NCI-H774 (cell line): ENCODE measurements at places on chromosomes 11 and 22.
A peak's percentile ranks its signal among the peaks of the same experiment; 100 is the strongest.

DNA sequence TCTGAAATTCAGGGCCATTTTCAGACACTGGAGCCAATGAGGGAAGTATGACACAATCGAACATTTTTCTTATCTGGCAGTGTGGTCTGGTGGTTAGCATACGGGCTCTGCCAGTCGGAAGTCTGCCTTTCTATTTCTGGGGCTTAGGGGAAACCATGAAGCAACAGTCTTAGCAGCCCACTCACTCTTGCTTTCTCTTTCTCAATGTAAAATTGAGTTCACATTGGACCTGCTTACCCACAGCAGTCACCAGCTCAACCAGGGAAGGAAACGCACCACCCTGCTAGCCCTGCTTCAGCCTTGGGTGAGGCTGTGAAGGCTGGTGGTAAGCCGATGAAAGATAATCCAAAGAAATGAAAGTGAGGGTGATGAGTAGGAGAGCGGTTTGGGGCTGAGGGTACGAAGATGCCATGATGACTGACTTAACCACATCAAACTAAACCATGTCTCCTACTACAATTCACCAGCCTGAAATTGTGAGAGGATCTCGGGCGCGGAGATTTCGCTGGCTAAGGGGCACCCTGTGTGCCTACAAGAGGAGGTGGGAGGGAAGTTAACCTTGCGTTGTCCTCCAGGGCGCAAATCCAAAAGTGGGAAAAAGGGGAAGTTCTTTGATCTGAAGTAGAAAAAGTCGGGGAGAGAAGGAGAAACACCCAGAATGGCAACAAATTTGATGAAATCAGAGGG is 2.0 kb upstream of the LMO2 start:
- DNase-seq = no peak

GRCh38 chr22:46087816-46088277 is 62.5 kb upstream of the PPARA start:
- peak; percentile 32 for DNase-seq

GRCh38 chr11:78855116-78855515 is 280.5 kb upstream of the NARS2 start:
- no peak for DNase-seq

DNA sequence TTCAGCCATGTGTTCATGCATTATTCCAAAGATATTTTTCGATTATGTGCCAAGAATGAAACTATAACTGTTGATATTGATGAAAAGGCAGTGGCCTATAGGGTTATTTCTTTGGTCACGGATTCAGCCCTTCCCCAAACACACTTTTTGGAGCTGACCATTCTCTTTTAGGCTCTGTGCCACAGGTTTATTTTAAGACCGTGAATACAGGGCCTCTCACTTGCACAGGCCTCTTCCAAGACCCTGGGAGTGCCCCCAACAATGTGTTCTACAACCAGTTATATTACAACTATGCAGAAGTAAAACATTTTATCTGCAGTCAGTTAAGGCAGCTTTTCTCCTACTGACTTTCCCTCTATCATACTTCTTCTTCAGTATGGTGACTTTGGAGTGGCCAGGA is 104.6 kb downstream of the ALX4 start:
- DNase-seq = no peak

- no peak for DNase-seq
These were observed 229.0 kb downstream of the BLID start for GRCh38 chr11:121886996-121887395.

- DNase-seq = no peak
These were observed 3.6 kb downstream of the PIK3IP1 start for GRCh38 chr22:31288496-31289240.

DNA sequence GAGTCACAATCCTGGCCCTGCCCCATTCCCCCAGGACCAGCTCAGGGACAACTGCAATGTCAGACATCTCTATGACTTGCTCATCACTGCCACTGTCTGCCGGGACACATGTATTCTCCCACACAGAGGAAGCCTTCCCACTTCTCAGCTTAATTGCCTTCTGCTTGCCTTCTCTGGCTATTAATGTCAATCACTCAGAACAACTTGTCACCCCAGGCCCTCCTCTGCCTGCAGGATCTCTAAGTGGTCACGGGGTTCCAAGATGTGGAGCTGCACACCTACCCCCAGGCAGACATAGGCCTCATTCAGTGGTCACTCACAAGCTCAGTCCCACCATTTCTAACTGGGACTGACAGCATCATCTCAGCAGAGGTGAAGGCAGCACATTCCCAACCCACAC is 15.1 kb downstream of the PLEKHA7 start:
- DNase-seq = no peak

DNA sequence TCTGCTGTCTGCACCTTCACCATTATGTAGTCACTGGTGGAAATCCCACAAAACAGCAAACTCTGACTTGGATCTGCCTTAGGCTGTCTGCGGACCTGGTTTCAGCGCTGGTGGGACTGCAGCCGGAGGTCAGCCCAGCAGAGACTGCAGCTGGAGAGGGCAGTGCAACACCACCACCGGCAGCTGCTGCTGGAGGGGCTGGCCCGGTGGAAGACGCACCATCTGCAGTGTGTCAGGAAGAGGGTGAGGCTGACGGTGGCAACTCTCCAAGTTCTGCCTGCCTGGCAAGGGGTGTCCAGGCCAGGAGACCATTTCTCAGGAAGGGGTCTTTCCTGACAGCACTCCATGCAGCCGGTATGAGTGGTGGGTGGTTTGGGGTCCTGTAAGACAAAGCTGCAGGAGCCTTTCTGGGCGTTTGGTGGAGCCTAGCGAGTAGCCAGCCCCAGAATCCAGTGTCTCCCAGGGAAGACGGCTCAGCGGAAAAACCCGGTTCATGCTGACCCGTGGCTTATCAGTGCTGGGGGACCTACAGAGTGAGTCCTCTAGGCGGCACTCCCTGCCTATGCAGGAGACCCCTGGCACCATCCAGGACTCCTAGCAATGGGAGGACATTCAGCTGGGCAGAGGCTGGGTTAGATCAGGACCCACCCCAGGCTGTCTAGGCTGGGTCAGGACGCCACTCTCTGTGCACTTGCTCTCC is 50.8 kb downstream of the PISD start:
- no peak for DNase-seq

- DNase-seq = no peak
These were observed 1197.5 kb upstream of the TENM4 start for GRCh38 chr11:80638296-80638695.

DNA sequence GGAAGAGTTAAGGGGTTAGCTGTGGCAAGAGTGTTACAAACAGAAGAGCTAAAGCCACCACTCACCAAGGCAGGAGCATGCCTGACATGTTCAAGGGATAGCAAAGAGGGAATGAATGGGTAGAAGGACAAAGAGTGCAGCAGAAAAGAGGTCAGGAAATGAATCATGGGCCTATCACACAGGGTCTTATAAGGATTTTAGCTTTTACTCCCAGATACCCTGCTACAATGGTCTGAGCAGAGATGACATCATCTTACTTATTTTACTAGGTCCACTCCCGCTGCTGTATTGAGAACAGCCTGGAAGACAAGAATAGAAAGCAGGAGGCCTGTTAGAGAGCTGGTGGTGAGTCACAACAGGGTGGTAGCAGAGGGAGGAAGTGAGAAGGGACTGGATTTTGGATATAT is 9.8 kb downstream of the TRAF6 start:
- DNase-seq = no peak

DNA sequence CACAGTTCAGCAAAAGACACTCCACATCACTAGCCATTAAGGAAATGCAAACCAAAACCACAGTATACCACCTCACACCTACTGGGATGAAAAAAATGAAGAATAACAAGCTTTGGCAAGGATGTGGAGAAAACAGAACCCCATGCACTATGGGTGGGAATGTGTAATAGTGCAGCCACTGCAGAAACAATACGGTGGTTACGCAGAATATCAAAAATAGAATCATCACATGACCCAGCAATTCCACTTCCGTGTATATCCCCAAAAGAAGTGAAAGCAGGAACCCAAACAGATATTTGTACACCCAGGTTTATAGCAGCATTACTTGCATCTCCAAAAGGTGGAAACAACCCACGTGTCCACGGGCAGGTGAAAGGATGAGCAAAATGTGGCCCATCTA is 20.8 kb downstream of the CARS1 start:
- no peak for DNase-seq

DNA sequence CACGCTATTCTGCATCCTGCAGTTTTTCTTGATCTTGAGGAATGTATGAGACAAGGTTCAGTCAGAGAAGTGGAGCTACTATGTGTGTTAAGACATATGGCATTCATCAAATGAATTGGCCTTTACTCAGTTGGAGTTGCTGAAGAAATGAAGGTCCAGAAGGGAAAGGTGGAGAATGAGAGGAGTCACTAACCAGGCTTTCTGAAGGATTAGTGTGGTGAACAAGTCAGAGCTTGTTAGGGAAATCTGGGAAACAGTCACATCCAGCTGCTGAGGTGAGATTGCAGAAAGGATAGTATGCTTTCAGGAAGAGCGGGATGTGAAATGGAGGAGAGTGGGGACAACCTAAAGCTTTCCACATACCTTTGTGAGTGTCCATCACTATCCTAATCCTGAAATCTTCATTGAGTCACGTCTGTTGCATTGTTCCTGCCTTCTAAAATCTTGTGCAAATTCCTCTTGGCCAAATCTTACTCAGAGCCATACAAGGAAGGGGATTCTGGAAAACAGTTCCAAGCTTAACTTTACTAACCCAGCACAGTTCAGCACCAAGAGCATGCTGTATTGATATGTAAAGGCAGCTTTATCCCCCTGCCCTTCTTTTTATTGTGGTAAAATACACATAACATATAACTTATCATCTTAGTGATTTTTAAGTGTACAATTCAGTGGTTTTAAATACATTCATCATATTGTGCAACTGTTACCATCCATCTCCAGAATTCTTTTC is 11.4 kb upstream of the PITPNB start:
- DNase-seq = no peak

DNA sequence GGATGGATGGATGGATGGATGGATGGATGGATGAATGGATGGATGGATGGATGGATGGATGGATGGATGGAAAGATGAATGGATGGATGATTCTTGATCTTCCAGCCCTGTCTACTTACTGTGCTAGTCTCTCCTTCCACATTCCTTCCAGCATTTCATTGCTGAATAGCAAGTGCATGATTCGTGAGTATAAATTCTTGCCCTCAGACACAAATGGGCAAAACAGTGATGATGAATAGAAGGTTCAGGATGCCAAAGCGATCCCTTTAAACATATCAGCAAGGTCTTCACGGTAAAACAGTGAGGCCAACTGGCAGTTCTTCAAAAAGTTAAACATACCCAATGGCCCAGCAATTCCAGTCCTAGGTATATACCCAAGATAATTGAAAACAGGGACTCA is 400.2 kb downstream of the MN1 start:
- DNase-seq = no peak

- no peak for DNase-seq
These were observed 21.2 kb downstream of the CSF2RB start for GRCh38 chr22:36934418-36935312.

GRCh38 chr22:19143967-19144400 is 467 bp downstream of the ESS2 start:
- no peak for DNase-seq

GRCh38 chr22:34281738-34282137 is 361.5 kb upstream of the LARGE1 start:
- no peak for DNase-seq
